ENCODE measurements at places on chromosomes 7 and 10. TPM values are rescaled to one million over a fixed set of nuclear protein-coding genes. Genes with fewer than 3 reads are reported as not detected.
A peak's percentile ranks its signal among the peaks of the same experiment; 100 is the strongest.

- DNase-seq: no peak
Observed at GRCh38 chr10:95233377-95234034, 39.5 kb downstream of the ACSM6 start.

DNA sequence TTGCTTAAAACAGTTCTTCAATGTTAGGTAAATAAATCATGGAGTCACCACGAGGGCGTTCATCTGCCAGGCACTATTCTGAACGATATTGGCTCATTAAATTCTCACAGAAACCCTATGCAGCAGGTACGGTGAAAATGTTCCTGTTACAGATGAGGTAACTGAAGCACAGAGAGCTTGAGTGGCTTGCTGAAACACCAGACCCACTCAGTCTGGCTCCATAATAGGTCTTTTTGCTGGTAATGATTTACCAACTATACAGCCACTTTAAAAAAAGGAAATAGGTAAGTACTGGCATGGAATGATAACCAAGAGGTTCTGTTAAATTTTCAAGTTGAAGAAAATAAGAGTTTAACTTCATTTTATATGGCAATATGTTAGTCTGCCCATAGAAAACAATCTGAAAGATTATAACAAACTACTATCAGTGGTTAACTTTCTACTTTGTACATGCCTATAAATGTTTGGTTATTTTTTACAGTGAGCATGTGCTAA, 1.3 kb upstream of the TM9SF3 start:
- DNase-seq: peak; percentile 35

GRCh38 chr10:128463991-128464760, 338.0 kb upstream of the MKI67 start:
- peak; percentile 29 for DNase-seq

DNA sequence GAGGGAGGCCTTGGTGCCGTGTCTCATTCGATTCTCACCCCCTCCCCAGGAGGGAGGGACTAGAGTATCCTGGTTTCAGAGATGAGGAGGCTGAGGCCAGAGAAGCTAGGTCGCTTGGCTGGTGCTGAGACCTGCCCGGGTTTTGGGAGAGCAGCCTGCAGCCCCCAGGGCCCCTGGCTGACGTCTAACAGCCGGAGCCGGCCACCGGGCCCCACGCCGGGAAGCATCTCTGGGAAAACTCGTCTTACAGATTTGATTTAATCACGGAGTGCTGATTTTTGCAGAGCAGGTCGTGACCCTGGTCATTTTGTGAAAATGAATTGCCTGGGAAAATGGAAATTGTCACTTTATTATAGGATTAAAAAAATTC, 97.5 kb downstream of the MICALL2 start:
- DNase-seq: no peak

DNA sequence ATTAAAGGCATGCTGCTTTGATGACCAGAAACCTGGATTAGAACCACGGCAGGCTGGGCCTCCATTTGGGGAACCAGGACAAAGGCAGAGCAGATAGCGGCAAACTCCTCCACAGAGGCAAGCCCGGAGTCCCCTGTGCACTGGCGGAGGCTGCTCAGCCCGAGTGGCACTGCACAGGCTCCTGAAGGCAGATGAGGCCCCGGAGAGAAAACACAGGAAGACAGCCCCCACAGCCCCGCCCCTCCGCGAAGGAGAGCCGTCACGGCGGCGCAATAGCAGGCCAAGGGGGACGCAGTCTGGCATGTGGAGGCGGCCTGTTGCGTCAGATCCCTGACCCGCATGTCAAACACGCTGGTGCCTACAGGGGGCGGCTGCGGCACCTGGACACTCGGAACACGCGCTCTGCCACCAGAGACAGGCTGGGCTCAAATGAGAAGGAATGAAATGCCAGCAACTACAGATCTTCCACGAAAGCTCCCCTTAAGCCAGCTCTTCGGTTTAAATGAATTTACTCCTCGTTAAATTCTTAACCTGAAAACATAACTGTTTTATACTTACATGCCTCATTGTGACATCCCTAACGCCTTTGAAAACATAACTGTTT, 128.5 kb downstream of the MAD1L1 start:
- DNase-seq: peak; percentile 75

GRCh38 chr7:17745610-17746009, 194.7 kb downstream of the SNX13 start:
- DNase-seq: no peak

- DNase-seq: no peak
Observed at GRCh38 chr10:35011771-35012191, 78.4 kb downstream of the CUL2 start.

- no peak for DNase-seq
Observed at GRCh38 chr10:50316695-50317648, 65.7 kb upstream of the ASAH2 start.

The STEAP4 gene
- 2.6 TPM for total RNA-seq

The PRF1 gene
- total RNA-seq: 12.7 TPM

The EVX1 gene
- total RNA-seq: 1.4 TPM

The ZEB1 gene
- total RNA-seq: 30.2 TPM

The SMKR1 gene
- total RNA-seq: not detected

The CDK13 gene
- total RNA-seq: 133 TPM

The ADRA2A gene
- 11.9 TPM for total RNA-seq

The RADIL gene
- total RNA-seq: 1.5 TPM

The DIP2C gene
- 13.4 TPM for total RNA-seq

The BHLHA15 gene
- total RNA-seq: not detected
